ENCODE measurements at places on chromosomes 4 and X.

DNA sequence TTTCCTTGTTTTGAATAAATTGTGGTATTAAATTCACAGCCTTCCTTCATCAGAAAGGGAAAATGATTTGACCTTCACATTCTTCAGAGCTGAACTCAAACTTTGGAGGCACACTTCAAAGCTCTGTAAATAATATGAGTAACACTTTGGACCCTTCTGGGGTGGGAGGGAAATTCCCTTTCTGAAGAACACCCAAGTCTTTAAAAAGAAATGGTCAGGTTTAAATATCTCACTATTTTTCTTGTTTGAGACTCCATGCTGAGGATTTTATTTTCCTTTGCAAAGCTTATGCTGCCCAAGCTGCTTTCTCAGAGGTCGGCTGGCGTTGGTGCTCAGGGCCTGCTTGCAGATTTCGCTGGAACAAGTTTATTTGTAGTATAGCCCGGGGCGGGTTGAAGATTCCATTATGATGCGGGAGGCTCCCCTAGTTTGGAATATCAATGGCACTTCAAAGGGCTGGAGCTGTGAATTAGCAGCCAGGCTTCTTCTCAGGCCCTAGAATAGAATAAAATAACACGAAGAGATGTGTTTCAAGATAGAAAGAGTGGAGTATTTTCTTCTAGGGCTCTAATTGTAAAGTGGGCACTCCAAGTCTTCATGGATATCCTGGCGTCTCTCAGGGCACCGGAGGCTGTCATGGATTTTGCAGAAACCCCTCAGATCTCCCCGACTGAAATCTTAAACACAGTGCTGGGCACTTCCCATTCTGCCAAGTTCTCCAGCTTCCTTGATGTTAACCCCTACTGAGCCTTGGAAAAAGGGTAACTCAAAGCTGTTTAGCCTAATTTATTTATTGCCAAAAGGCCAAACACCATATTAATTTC, 315.6 kb downstream of the GPAT3 start:
- DNase-seq, result no peak

- no peak for DNase-seq
Measured at GRCh38 chr4:182745237-182745636, 171.9 kb downstream of the DCTD start.

- no peak for DNase-seq
Measured at GRCh38 chr4:142110136-142110535, 473.8 kb downstream of the IL15 start.

DNA sequence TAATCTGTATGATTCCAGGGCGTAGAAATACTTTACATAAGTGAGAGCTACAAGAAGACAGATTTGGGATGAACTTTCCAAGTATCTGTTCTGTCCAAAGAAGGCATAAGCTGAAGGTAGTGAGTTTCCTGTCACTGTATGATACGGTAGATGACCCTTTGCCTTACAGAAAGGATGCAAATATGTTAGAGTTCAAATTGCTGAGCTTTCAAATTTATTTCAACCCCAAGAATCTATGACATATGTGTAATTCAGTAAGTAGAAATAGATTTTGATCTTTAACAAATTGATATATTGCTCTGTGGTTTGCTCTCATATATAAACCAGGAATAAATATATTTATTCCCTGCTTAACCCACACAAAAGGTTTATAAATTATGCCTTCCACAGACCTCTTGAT, 16.5 kb downstream of the DIPK2B start:
- DNase-seq, result no peak

DNA sequence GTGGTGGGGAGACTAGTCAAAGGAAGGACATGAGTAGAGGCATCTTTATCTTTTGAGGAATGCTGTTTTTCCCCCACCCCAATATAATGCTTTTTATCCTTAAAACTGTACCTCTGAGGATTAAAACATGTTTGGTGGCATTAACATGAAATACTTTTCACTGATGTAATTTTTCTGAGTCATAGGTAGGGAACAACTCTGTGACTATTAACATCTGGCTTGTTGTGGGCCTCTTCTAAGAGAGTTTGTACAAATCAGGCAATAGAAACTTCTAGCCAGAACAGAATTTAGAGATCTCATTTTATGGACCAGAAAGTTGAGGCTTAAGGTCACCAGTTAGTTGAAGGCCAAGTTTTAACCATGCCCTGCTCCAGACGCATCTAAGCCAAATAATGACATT, 207.6 kb downstream of the SOX3 start:
- DNase-seq, result no peak

DNA sequence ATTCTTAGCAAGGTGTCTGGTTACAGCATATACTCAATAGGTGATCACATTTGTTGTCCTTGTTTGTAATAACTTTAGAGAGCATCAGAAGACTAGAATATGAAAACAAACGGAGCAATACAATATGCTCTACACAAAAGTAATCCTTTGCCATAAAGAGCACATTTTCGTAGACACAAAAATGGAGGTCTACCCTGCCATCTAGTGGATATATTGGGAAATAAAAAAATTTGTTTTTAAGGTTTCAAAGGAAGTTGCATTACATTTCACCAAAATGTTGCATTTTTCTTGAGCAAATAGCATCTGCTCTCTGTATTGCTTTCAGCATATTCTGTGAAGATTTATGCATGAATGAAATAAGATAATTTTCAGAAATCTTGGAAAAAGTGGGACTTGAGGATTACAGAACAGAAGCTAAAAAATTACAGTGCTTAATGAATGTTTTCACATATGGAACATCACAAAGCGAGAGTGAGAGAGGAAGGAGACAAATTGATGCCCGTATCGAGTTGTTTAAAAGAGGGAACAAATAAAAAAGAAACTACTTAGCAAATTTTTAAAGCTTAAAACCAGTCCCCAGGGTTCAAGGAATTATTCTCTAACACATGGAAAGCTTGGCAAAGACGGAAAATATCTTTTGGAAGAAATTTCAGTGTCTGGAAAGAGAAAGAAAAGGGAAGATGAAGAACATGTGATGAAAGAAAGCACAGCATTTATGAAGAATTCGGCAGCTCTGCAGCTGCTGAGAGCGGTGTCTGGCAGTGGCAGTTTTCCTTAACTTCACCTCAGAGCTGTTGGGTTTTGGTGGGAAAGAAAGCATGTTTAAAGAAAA, 390.1 kb downstream of the ANKRD50 start:
- DNase-seq, result no peak

DNA sequence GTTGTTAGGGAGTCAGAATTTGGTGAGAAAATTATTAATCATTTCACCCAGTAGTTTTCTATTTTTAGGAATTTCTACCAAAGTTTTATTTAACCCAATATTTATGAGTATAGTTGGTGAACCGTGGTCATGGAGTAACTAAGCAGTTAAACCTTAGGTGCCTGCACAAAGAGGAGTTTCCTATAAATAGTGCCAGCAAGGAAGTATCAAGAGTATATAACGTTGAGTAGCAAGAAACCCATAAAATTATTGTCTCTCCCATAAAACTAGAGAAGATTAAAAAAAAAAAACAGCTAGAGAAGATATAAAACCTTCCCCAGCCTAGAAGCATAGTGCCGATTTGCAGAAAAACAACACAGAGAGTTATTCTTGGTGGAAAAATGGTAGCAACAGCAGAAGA, 158.9 kb downstream of the PRDM5 start:
- no peak for DNase-seq

DNA sequence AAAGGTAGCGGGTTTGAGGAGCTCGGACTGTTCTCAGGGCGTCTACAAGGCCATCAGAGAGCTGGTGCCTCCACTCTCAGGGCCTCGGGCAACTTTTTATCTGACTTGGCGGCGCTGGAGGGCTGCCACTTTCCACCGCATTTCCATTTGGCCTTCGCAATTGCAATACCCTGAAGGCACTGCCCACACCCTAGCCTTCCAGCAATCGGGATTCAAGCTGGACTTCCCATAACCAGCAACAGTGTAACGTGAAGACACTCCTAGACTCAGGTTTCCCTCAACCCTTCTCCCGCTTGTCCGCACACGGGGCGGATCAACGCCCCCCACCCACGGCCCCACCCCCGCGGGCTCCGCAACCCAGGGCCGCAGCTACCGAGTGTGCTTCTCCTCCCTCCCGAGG, 50.2 kb upstream of the BCOR start:
- DNase-seq, result no peak

GRCh38 chrX:130091980-130092522, 18.2 kb downstream of the ELF4 start:
- DNase-seq, result no peak

GRCh38 chr4:53721263-53721662, 130.0 kb upstream of the LNX1 start:
- DNase-seq, result no peak

DNA sequence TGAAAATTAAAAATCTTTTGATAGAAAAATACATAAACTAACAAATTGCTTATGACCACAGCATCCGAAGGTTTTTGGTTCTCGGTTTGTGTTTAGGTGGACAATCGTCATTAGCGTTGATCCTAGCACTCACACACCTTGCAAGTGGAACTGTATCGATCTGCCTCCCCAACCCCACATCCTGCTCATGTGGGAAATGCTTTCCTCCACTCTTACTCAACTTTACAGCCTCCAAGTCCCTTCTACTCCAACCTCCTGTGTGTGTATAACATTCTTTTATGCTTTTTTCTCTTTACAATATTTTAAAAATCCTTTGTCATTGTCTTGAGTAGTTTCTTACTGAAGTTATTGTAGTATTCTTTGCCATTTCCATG, 15.6 kb upstream of the TMEM131L start:
- no peak for DNase-seq

DNA sequence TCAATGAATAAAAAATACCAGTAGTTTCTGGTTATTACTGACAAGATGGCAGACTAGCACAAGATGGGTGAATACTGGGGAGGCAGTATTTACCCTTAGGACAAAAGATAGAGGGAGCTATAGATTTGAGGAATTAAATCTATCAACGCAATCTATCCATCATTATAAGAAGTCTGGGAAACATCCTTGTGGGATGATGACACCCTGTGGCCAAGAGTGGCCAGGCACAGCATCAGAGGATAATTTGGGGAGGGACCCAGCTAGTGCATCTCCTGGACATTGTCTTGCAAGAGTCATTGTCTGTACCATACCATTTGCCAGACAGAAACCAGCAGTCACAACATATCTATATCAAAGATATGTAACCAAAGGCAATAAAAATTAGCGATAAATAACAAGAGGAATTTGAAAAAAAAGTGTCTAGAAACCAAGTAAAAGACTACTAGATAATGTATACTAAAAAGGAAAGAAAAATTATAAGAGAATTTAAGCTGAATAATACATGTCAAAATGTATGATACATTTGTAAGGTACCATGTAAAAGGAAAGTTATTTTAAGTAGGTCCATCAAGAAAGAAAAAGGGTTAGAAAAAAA, 22.9 kb downstream of the KCTD8 start:
- DNase-seq, result no peak

DNA sequence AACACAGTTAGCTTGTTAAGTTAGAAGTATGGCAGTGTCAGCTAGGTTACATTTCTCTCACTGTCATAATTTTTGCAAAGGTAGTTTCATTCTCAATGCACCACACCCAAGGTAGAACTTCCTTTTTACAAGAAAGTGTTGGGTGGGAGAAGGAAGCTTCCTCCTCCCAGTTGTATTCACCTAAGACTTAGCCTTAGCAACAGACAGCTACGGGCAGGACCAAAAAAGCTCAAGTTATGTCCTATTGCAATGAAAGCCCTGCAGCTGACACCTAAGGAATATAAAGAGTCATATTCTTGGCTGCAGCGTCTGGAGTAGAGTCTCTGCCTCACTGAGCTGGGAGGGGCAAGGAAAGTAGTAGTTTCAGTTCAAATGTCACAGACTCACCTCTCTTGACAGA, 25.1 kb upstream of the PRDM8 start:
- DNase-seq, result no peak

- DNase-seq, result no peak
Measured at GRCh38 chr4:16450031-16450430, 223.8 kb upstream of the TAPT1 start.

GRCh38 chr4:150976478-150977118, 38.5 kb downstream of the LRBA start:
- no peak for DNase-seq

- DNase-seq, result no peak
Measured at GRCh38 chr4:51909236-51909703, 66.3 kb downstream of the DCUN1D4 start.

GRCh38 chr4:1203026-1203616, 30.7 kb upstream of the SPON2 start:
- no peak for DNase-seq

Measured in NCI-H2227 treated with DMSO at 0.1 percent for 48 hours (cell line).